ENCODE measurements at places on chromosomes 12 and 14.
A peak's percentile ranks its signal among the peaks of the same experiment; 100 is the strongest.

GRCh38 chr14:65191716-65192115 lies 89.4 kb upstream of the MAX start:
- DNase-seq: no peak

DNA sequence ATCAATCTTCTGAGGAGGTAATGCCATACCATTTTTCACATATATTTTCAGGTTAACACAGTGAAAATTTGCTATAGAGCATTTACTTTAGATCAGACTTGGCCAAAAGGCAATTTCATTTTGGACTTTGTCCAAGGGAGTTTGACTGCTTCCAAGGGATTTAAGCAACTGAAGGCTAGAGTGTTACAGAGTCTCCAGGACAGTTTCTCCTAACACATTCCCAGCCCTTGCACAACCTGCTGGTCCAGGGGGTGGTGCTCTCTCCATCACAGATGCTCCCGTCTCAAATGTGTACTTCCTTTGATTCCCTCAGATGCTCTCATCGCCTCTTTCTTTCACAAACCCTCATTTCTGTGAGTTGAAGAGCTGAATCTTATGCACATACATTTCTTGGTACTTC lies 143.1 kb downstream of the TPH2 start:
- no peak for DNase-seq

DNA sequence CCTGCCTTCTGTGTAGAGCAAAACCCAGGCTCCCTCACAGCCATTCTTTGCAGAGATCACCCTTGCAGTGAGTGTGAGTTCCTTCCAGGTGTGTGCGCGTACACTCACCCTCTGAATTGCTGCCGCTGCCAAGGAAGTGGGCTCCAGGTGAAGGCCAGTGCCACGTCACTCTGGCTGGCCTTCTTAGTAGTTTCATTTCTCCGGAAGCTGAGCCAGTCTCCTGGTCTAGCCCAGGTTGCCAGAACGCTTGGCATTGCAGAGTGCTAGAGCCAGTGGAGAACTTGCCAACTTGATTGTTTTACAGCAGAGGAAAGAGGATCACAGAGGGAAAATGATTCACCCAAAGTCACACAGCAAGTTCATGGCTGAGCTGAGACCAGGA lies 11.0 kb downstream of the CBLN3 start:
- DNase-seq: no peak

- peak; percentile 16 for DNase-seq
Observed at GRCh38 chr12:131963381-131963780, 13.6 kb downstream of the EP400 start.

DNA sequence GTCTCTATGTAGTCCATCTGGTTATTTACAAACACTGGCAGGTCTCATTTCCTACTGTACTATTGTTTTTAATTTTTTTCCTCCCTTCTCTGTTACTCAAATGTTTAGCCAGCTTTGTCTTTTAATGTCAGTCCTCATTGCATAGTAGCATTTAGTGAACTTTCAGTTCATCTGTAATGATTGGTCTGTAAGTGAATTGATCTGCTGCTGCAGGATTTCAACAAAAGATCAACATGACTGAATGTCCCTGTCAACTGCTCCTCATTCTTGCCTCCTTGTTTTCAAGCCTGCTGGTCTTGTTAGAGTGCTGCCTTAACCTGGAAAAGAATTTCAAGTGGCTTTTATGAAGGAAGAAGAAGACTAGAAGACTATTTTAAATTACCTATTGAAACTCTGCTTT lies 19.3 kb upstream of the AVPR1A start:
- no peak for DNase-seq

Measured in activated T-cell treated with anti-CD3 and anti-CD28 coated beads, Interleukin-2, amount 50 U/mL, for 1 hour (primary cell).